Upper lobe of right lung (tissue), 1 donor: ENCODE measurements at places on chromosomes 2 and 18. TPM values are rescaled to one million over a fixed set of nuclear protein-coding genes. Genes with fewer than 3 reads are reported as not detected.
A peak's percentile ranks its signal among the peaks of the same experiment; 100 is the strongest.

Gene GALM
- total RNA-seq = 14.7 TPM

Gene FEV
- not detected for total RNA-seq

Gene GPR148
- total RNA-seq = not detected

Gene IL36B
- not detected for total RNA-seq

Gene ZNF396
- 3.1 TPM for total RNA-seq

Gene SP5
- total RNA-seq = 2.5 TPM

Gene CHST10
- 8.4 TPM for total RNA-seq

Gene NYAP2
- total RNA-seq = 0.93 TPM

Gene CXCR1
- total RNA-seq = 5.3 TPM

Gene DUSP2
- 4.4 TPM for total RNA-seq

Gene GALNT13
- 5.8 TPM for total RNA-seq

Gene DYSF
- 37.7 TPM for total RNA-seq

Gene POTEF
- total RNA-seq = not detected

Gene FHOD3
- 1.9 TPM for total RNA-seq

Gene PRKAG3
- total RNA-seq = not detected

Gene ABHD1
- total RNA-seq = 0.35 TPM

Gene TEX44
- total RNA-seq = not detected

Gene IL36A
- not detected for total RNA-seq

DNA sequence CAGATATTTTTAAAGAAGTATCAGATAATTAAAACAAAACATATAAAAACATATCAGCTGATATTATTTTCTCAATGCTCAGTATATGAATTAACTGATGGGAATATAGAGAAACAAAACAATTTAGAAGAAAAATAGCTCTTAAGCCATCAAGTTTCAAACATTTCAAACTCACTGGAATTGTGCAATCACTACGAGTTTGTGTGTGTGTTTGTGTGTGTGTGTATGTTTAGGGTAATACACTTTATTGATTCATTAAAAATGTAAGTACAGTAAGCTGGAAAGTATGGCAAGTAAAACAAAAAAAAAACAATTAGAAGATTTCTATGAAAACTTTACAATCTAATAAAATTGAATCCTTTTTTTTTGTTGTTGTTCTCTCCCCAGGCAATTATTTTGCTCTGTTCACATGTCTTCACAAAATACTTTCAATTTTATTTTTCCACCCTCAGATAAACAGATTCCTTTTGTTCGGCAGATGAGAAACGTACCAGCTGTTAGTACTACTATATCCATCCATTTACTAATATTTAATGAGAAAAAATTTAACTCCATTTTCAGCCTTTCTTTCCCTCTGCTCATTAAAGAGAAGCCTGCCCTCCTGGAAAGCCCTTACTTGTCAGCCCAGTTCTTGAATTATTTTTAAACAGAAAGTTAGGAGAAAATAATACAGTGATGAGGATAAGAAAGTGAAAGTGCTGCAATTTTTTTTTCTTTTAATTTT, 87.6 kb downstream of the SLC8A1 start:
- no peak for DNase-seq

DNA sequence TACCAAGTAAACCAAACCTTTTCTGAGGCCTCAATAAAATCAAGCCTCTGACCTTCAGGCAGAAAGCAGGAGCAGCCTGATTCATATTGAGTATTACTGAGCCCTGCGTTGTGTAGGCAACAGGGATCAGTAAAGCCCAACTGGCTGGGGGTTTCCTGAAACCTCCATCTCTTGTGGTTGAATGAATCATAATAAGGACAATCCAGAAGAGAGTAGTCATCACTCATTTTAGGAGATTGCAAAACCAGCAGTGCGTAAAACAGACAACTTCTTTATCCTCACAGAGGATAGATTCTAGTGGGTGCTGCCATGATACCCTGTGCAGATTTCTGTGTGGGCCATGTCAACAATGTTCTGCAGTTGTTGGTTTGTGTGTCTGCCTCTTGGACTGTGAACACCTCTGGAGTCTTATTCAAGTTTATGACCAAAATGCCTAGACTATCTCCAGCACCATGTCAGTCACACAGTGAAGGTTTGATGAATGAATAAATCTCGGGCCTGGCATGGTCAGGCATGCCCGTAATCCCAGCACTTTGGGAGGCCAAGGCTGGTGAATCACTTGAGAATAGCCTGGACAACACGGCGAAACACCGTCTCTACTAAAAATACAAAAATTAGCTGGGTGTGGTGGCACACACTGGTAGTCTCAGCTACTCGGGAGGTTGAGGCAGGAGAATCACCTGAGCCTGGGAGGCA, 51.8 kb upstream of the RAB27B start:
- DNase-seq = no peak

DNA sequence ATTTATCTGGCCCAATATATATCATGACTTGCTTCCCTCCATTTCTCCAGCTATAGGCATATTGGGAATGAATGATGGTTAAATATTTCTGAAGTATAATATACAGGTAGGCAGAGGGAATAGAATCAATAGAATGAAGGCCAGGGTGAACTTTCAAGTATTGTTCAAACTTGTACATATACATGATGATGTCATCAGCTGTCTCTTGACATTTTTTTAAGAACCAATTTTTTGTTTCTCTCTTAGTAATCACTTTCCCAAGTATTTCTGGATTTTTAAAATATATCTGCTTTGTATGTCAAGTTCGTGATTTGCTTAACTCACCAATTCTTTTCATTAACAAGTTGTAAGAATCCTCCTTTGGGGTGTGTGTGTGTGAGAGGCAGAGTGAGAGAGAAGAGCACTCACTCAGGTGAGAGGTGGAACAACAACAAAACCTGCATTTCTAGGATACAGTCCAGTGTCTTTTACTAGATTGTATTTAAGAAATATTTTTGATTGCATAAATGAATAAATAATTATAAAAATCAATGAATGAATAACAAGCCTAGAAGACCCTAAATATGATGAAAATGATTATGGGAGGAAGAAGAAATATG, 1239.1 kb downstream of the LRP1B start:
- no peak for DNase-seq

- no peak for DNase-seq
Measured at GRCh38 chr2:109207176-109207575, 78.2 kb downstream of the SH3RF3 start.

DNA sequence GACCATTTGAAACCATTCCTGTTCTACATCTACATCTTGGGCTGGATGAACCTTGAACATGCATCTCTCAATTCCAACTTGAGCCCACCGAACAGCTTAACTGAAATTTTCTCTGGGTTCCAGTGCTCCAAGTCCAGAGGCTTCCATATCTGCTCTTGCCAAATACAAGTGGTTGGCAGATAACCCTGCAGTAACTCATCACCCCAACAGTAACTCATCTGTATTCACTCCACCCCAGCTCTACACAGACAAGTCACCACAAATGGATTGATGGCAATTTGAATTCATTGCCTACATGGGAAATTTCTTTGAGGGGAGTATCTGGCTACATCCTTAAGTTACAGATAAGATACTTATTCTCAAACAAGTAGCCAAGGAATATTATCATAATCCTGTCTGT, 502.4 kb upstream of the TNP1 start:
- DNase-seq = no peak

- no peak for DNase-seq
Measured at GRCh38 chr2:147198651-147199171, 646.1 kb upstream of the ACVR2A start.

GRCh38 chr2:218272531-218273212, 2.4 kb downstream of the PNKD start:
- peak; percentile 89 for DNase-seq

- peak; percentile 75 for DNase-seq
Measured at GRCh38 chr18:79526468-79527460, 131.0 kb downstream of the NFATC1 start.

DNA sequence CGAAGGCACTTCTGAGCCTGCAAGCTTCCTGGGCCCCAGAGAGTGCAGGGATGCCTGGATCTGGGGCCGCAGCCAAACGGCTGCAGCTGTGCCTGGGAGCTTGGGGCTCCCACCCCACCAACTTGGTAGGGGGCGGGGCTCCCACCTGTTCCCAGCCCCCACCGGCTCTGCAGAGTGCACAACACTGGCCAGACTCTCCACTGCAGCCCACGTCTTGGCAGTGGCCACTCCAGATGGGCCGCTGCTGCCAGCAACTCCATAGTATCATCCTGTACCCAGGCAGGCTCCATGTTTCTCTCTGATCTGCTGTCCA, 9.9 kb downstream of the DYSF start:
- no peak for DNase-seq

DNA sequence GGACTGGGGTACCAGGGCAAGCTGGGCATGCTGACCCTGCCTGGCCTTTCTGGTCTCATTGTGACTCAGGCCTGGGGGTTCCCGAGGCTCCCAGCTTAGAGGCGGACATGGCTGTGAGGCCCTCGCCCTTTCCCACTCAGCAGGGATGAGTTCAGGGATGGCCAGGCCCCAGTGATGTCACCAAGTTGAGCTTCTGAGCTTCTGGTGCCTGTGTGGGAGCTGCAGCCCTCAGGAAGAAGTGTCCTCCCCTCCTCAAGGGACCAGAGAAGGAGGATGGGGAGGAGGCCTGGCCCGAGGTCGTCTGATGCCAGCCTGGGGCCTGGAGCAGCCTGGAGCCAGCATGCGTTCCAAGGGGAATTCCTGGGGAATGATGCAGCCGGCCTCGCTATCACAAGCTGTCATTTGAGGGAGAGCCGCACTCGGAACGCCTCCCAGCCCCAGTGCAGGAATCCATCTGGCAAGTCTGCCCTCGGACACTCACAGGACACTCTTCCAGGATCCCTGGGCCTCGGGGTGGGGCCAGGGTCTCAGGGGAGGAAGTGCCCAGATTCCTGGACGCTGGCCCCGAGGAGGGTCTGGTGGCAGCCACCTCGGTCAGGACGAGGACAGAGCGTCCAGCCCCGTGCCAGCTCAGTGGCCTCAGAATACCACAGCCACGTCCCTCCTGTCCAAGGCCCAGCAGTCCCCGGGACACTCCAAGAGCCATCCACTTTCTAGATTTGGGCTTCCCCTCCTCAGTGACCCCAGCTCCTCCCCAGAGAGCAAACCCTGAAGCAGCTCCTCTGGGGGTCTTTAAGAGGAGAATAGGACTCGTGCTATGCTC, 61.2 kb upstream of the GPC1 start:
- DNase-seq = peak; percentile 75

- DNase-seq = no peak
Measured at GRCh38 chr18:9531791-9532410, 56.6 kb downstream of the RALBP1 start.

DNA sequence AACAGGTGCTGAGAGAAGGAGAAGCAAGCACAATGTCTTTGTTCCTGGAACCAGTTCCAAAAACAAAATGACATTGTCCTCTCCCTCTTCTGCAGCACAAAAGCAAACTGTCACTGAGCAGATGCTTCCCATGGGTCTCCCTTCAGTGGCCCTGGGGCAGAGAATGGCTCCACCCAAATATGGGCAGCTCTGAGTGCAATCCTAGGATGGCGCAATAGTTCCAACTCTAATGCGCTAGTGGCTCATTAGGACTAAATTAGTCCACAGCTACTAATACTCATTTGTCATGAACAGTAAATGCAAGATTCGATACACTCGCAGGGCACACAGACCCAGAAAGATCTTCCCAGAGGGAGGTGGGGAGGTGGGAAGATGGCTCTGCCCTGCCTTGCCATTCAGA, 205.2 kb upstream of the CHAC2 start:
- DNase-seq = no peak

DNA sequence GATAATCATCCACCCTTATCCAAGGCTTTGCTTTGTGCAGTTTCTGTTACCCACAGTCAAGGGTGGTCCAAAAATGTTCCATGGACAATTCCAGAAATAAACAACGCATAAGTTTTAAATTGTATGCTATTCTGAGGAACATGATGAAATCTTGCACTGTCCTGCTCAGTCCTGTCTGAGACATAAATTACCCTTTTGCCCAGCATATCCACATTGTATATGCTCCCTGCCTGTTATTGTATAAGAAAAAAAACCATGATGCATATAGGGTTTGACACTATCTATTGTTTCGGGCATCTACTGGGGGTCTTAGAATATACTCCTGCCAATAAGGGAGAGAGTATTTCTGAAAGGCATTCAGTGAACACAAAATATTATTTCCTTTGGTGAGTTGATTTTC, 24.0 kb downstream of the LRRTM1 start:
- DNase-seq = no peak

DNA sequence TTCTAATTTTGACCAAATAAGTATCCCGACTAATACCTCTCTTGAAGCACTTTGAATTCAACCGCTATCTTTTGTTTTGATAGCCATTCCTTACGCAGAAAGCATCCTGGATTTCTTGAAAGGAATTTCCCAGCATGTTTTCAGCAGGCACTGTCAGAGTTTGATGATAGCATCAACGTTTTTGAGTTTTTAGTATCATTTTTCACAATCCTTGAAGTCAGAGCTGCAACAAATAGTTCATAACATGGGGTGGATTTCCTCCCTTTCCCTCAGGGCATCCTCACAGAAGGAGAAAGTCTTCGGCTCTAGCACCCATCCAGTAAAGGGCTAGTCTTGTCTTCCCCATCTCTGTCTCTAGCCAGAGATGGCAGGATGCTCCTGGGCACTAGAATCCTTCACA, 46.2 kb downstream of the ANKRD44 start:
- no peak for DNase-seq

DNA sequence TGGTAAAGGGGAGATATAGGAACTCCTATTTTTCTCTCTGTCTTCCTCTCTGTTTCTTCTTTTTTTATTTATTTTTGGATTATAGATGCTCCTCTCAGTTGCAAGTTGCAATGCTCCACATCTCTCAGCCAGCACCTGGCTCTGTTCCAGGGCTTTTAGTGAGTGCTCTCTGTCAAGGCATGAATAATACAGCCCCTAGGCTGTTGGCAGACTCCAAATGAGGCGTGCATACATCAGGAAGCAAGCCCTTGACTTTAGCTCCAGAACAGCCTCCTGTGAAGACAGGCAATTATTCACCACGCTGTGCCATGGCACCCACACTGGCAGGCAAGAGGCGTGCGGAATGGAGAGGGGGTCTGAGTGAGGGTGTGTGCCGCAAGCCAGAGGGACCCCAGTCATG, 228.1 kb upstream of the PXDN start:
- DNase-seq = no peak

DNA sequence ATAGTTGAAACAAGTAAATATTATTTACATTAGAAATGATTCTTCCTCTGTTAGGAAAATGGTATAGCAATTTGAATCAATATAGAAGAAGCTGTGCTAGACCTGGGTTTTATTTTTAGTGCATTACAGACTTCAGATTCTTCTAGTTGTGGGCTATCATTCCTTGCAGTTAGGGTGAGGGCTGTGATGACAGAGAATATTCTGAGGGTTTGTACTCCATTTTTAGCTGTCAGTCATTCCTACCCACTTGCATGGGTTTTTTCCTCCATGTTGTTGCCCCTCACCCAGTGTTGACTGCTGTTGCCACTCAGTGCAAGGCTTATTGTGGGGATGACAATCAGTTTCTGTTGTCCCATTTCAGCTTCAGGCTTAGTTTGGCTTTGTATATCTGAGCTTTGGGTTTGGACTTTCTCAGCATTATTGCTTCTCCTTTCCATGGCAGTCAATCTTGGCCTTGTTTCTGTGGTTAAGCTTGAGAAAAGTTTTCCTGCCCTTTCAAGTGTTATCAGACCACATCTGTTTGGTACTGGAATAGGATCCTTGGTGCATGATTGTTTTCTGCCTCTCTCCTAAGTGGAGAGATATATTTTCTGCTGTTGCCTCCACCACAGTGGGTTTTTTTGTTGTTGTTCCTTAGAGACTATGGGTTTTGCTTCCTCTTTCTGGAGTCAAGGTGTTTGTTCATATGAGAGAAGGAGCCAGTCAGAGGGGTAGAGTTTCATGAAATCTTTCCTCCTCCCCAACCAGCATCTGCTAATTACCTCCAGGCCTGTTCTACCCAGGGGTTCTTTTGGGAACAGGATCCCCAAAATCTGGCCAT, 312.7 kb upstream of the CWC22 start:
- DNase-seq = no peak
